Right lobe of liver (tissue), 6 donors: ENCODE measurements at places on chromosomes 11 and 22. TPM values are rescaled to one million over a fixed set of nuclear protein-coding genes. Genes with fewer than 3 reads are reported as not detected.
A peak's percentile ranks its signal among the peaks of the same experiment; 100 is the strongest.

GRCh38 chr22:48091656-48092223 lies 1329.3 kb downstream of the TBC1D22A start:
- H3K4me1 ChIP-seq: no peaks in the 10 kb centered on the region
- no peaks in the 10 kb centered on the region for H3K27me3 ChIP-seq
- no peak overlapping the region for H3K4me3 ChIP-seq
- no peaks in the 10 kb centered on the region for H3K36me3 ChIP-seq

DNA sequence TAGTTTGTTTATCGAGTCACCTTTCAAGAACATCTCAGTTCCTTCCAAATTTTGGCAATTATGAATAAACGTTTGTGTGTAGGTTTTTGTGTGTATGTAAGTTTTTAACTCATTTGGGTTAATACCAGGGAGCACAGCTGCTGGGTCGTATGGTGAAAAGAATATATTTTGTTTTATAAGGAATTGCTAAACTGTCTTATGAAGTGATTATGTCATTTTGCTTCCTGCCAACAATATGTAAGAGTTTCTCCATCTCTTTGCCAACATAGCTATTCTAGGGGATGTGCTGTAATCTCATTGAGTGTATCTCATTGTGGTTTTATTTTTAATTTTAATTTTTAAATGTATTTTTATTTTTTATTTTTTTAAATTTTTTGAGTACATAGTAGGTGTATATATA lies 27.3 kb downstream of the BCL2L13 start:
- H3K27me3 ChIP-seq: no peaks in the 10 kb centered on the region
- H3K36me3 ChIP-seq: peaks cover 5% of the 10 kb centered on the region
- no peak overlapping the region for H3K27ac ChIP-seq
- no peak for DNase-seq
- no peaks in the 10 kb centered on the region for H3K4me1 ChIP-seq

- no peak for DNase-seq
- H3K36me3 ChIP-seq: no peaks in the 10 kb centered on the region
- no peaks in the 10 kb centered on the region for H3K27me3 ChIP-seq
- H3K27ac ChIP-seq: no peak overlapping the region
Observed at GRCh38 chr11:65967329-65967934, 5.9 kb downstream of the SART1 start.

GRCh38 chr22:33328789-33329296 lies 270.7 kb upstream of the SYN3 start:
- DNase-seq: no peak
- no peaks in the 10 kb centered on the region for H3K36me3 ChIP-seq
- H3K27me3 ChIP-seq: no peaks in the 10 kb centered on the region
- H3K4me3 ChIP-seq: no peak overlapping the region
- no peaks in the 10 kb centered on the region for H3K4me1 ChIP-seq

- no peak overlapping the region for H3K4me3 ChIP-seq
- no peak overlapping the region for H3K27ac ChIP-seq
- DNase-seq: no peak
- no peaks in the 10 kb centered on the region for H3K27me3 ChIP-seq
- peaks cover 25% of the 10 kb centered on the region for H3K36me3 ChIP-seq
Observed at GRCh38 chr11:9580894-9581293, 7.4 kb downstream of the WEE1 start.

DNA sequence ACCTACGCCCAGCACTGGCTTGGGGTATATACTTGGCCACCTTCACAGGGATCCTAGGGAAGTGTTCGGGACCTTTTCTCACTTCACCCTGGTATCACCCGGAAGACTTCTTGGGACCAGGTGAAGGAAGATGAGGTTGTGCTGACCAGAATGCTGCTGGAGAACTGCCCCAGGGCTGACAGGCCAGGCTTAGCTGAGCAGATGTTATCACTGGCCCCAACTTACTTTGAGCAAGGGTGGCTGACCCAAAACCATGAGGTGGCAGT lies 4.5 kb downstream of the FTH1 start:
- no peaks in the 10 kb centered on the region for H3K4me1 ChIP-seq
- H3K27me3 ChIP-seq: no peaks in the 10 kb centered on the region
- no peak for DNase-seq
- peaks cover 15% of the 10 kb centered on the region for H3K36me3 ChIP-seq

GRCh38 chr11:71153005-71153390 lies 99.4 kb downstream of the SHANK2 start:
- peak overlapping the region; percentile 43 for H3K4me3 ChIP-seq
- DNase-seq: peak; percentile 63
- H3K36me3 ChIP-seq: no peaks in the 10 kb centered on the region
- no peaks in the 10 kb centered on the region for H3K27me3 ChIP-seq

DNA sequence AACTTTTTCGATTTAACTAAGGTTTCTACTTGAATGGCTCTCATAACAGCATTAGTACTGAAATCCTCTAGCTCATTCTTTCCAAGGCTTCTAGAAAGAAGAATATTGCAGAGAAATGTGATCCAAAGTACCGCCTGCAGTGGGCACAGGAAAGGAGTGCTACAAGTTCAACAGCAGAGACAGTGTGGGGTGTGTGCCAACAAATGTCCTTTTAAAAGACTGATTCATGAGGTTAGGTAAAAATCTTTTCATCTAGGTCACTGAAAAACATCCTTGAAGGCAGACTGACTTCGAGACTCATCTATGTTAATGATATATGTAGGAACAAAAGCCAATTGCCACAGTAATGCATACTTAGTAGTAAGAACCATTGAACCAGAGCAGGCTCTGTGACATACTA lies 349.1 kb upstream of the PITPNB start:
- DNase-seq: no peak
- H3K4me3 ChIP-seq: no peak overlapping the region
- no peak overlapping the region for H3K27ac ChIP-seq
- no peaks in the 10 kb centered on the region for H3K27me3 ChIP-seq
- H3K36me3 ChIP-seq: no peaks in the 10 kb centered on the region

DNA sequence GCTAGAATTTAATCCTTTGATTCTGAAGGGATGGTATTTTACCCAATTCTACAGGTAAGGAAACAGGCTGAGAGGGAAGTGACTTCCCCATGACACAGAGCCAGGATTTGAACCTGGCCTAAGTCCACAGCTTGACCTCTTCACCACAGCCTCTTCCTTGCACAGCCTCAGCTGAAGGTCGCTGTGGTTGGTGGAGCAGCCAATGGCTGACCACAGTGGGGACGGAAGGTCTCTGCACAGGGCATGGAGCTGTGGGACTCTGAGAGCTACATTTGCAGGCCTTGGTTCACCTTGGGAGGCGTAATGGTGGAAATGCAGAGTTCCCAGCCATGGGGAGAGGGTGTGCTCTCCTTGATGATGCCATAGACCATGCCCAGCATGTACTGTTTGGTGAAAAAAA lies 295.0 kb downstream of the DDX10 start:
- no peaks in the 10 kb centered on the region for H3K36me3 ChIP-seq
- DNase-seq: no peak

DNA sequence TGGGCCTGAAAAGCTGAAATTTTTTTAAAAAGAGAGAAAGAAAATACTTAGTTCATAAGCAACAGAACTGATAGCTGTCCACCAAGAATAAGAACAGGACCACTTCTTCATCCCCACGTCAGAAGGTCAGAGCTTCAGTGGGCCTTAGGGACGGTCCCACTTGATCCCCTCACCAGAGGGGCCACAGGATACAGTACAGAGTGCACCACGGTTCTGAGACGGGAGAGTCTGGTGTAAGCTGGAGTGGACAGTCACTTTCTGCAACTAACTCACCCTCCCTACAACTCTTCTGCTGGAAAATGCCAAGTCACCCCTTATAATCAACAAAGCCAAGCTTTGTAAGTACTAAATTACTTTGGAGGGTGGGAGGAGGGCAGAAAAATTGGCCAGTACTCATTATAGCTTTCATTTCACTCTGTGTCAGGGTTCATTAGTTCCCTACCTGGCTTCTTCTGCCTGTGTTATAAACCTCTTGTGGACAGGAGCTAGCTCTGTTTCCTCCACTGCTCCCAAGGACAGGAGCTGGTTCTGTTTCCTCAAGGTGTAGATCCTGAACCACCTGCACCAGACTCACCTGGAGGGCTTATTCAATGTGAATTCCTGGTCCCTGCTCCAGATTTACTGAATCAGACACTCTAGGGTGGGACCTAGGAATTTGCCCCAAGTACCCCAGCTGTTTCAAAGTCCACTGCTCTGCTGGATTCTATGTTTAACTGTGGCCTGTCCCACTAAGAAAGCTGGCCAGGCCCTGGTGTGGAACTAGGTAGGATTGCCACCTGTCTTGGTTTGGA lies 39.6 kb downstream of the SCGB1A1 start:
- DNase-seq: no peak
- H3K27ac ChIP-seq: no peak overlapping the region
- H3K4me3 ChIP-seq: no peak overlapping the region

- H3K27me3 ChIP-seq: no peaks in the 10 kb centered on the region
- no peaks in the 10 kb centered on the region for H3K4me1 ChIP-seq
- H3K4me3 ChIP-seq: no peak overlapping the region
- no peak for DNase-seq
- no peaks in the 10 kb centered on the region for H3K36me3 ChIP-seq
- no peak overlapping the region for H3K27ac ChIP-seq
Observed at GRCh38 chr11:100932474-100933100, 197.0 kb downstream of the PGR start.

DNA sequence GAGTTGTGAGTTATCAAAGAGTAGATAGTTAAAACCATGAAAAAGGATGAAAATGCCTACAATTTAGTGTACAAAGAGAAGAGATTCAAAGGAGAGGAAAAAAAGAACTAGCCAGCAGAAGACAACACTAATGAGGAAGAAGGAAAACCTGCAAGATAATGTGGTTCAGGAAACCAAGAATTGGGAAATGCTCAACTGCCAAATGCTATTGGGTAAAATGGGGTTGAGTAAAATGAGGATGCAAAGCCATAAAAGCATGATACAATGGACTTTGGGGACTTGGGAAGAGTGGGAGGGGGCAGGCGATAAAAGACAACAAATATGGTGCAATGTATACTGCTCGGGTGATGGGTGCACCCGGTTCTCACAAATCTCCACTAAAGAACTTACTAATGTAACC lies 7.6 kb upstream of the OR52K2 start:
- no peaks in the 10 kb centered on the region for H3K27me3 ChIP-seq
- DNase-seq: no peak
- no peak overlapping the region for H3K27ac ChIP-seq
- no peaks in the 10 kb centered on the region for H3K4me1 ChIP-seq
- no peak overlapping the region for H3K4me3 ChIP-seq

DNA sequence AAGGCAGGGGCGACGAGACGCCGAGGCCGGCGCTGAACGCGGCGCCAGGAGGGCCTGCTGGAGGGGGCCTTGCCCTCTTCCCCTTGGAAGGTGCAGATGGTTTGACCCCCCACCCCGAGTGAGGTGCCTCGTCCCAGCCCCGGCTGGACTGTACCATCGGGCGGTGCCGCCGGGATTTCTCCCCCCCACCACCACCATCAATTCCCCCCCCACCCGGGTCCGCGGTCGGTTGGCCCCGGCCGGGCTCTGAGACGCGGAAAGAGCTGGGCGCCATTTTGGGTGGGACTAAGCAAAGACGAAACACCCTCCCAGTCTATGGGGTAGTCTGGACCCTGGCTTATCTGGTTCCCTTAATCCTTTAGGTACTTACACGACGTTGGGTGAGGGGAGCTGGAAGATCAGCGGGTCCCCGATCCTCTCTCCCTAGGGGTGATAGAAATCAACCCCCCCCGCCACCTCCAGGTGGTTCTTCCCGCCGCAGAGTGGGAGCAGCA lies at the start of gene PRDM10:
Gene PRDM10 (minus strand): TSS at position 484 of the 494 bp plus-strand sequence. CDS start 41,871 bp downstream, outside the sequence.
- no peaks in the 10 kb centered on the region for H3K36me3 ChIP-seq
- peak within 1 kb of the TSS; percentile 58 for H3K4me3 ChIP-seq
- peak within 1 kb of the TSS; percentile 98 for H3K27ac ChIP-seq
- no peaks in the 10 kb centered on the region for H3K27me3 ChIP-seq

GRCh38 chr11:88535916-88536547 lies 198.5 kb upstream of the CTSC start:
- no peak overlapping the region for H3K4me3 ChIP-seq
- no peaks in the 10 kb centered on the region for H3K4me1 ChIP-seq
- no peak overlapping the region for H3K27ac ChIP-seq
- no peaks in the 10 kb centered on the region for H3K27me3 ChIP-seq
- no peaks in the 10 kb centered on the region for H3K36me3 ChIP-seq
- DNase-seq: no peak

- no peak overlapping the region for H3K27ac ChIP-seq
- H3K27me3 ChIP-seq: no peaks in the 10 kb centered on the region
- no peak overlapping the region for H3K4me3 ChIP-seq
- no peaks in the 10 kb centered on the region for H3K36me3 ChIP-seq
Observed at GRCh38 chr11:86802601-86803051, 2.3 kb downstream of the PRSS23 start.

DNA sequence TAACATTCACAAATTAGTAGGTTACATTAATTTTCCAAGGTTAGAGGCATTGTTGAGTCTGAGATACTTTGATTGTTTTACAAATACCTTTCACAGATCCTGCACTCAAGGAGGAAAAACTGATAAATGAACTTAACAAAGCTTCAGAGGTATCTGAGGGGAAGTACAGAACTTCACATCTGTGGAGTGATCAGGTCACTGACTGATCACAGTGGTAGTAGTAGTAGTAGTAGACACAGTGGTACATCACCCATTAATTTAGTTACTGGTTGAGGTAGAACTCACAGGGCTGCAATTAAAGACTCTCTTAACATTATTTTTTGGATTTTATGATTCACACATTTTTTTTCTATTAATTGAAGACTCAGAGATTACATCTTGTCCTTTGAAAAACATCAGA lies 56.7 kb downstream of the DCUN1D5 start:
- no peaks in the 10 kb centered on the region for H3K27me3 ChIP-seq
- no peak for DNase-seq
- no peak overlapping the region for H3K4me3 ChIP-seq
- no peaks in the 10 kb centered on the region for H3K4me1 ChIP-seq
- H3K27ac ChIP-seq: no peak overlapping the region

GRCh38 chr22:22702237-22703202 lies 58.1 kb downstream of the GGTLC2 start:
- DNase-seq: no peak
- H3K36me3 ChIP-seq: no peaks in the 10 kb centered on the region
- no peaks in the 10 kb centered on the region for H3K27me3 ChIP-seq
- H3K4me1 ChIP-seq: no peaks in the 10 kb centered on the region

DNA sequence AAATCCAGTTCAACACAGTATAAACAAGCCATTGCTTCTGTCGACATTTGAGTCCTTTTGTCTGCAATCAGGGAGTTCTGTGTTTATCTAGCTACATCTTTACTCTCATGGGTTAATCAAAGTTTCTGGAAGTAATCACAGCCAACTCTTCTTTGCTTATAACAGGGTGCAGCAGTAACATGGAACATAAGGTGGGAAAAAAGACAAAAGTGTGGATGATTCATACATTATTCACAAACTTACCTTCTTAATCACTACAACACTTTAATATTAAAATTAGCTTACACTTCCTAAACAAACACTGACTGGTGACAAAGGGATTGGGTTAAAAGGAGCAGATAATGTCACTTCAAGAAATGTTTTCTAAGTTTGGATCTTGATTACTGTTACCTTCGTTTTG lies 44.7 kb downstream of the SNX19 start:
- no peak overlapping the region for H3K27ac ChIP-seq
- DNase-seq: no peak
- H3K27me3 ChIP-seq: no peaks in the 10 kb centered on the region

GRCh38 chr11:42768576-42768975 lies 543.2 kb upstream of the API5 start:
- DNase-seq: no peak
- no peaks in the 10 kb centered on the region for H3K27me3 ChIP-seq
- H3K4me3 ChIP-seq: no peak overlapping the region
- H3K36me3 ChIP-seq: no peaks in the 10 kb centered on the region
- no peaks in the 10 kb centered on the region for H3K4me1 ChIP-seq
- no peak overlapping the region for H3K27ac ChIP-seq

The SOX6 gene
- 9.3 TPM for total RNA-seq

The PHETA2 gene
- total RNA-seq: 0.51 TPM

The CEP126 gene
- 0.49 TPM for total RNA-seq

The MICALL1 gene
- total RNA-seq: 19.0 TPM

The CATSPER1 gene
- not detected for total RNA-seq

The CYTH4 gene
- total RNA-seq: 2.9 TPM

The ELMOD1 gene
- total RNA-seq: not detected
